Bronchial smooth muscle cell (primary cell): ENCODE measurements at places on chromosomes 7 and 10. TPM values are rescaled to one million over a fixed set of nuclear protein-coding genes. Genes with fewer than 3 reads are reported as not detected.

The NIPSNAP2 gene
- 27.3 and 35.6 TPM in 2 replicates for total RNA-seq

The TMEM225B gene
- total RNA-seq: 1.3 and 1.5 TPM in 2 replicates

The IGFBP3 gene
- 17.4 and 21.3 TPM in 2 replicates for total RNA-seq

The ASB15 gene
- total RNA-seq: not detected in 2 replicates

The SUN3 gene
- total RNA-seq: not detected in 2 replicates
